Kidney glomerular epithelial cell (primary cell): ENCODE measurements at places on chromosomes 5 and 9.

DNA sequence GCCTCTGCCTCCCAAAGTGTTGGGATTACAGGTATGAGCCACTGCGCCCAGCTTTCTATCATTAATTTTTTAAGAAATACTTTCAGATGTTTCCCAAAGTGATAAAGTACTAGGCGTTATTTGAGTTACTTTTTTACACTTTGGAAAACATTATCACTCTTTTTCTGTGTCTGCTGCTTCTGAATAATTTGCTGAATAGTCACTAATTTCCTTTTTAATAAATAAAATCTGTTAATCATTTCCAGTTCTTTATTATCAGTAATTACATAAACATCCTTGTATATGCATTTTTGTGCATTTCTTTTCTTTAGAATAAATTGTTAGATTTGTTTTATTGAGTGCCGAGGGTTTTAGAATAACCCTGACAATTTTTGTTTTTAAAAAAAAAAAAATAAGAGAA, 48.6 kb downstream of the UHRF2 start:
- no peak for DNase-seq

DNA sequence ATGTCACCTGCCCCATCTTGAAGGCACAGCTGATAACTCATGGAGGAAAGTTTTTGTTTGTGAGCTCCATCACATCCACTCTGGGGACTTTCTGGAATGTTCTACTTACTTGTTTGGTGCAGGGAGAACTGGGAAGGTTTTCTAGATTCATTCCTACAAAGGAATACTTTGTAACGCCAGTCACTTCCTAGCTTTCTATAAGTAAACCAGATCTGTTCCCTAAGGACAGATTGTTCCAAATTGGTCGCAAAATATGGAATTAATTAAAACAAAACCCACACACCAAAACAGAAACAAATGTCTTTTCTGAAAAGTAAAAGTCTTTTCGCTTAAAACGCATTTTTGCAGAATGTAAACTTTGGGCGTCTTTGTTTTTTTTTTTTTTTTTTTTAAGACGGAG, 167.6 kb downstream of the PDZD2 start:
- DNase-seq: no peak

- DNase-seq: no peak
Measured at GRCh38 chr9:78903581-78903980, 606.7 kb downstream of the PSAT1 start.

DNA sequence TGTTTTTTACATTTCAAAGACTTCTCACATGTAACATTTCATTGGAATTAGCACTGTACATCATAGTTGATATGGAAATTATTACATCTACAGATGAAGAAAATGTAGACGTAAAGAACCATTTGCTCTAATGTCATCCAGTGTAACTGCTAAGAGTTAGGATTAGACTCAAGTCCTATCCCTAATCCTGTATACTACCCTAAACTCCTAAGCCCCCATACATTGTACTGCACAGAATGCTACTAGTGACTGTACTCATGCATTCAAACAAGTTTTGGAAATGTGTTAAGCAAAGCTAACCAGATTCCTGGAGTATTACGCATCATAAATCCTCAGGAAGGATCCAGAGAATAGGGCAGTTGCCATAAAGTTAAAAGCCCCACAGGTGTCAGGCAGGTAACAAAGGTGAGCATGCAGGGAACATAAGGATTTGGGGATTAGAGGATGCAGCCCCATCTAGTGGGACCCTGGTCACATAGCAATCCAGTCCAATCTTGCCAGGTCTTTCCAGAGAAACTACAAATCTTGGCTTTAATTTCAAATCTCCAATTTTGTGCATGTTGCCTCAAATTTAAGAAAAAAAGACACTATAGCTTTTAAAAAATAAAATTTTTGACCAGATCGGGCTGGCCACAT, 32.0 kb downstream of the HAVCR1 start:
- DNase-seq: peak; percentile 4

DNA sequence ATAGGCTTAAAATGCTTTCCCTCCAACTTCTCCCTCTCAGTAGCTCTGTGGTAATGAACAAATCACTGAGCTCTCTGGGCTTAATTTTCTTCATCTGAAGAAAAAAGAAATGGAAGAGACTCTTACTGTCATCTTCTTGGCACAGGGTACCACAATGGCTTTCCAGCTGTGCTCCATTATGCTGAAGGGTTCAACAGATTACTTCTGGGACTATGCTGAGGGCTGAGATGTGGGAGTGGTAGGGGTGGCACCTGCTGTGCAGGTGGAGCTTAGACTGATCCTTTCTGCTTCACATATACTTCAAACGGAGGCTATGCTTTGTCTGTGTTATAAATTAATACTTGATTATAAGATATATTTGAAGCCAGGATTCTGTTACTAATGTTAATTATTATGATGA, 840.2 kb upstream of the C9orf72 start:
- no peak for DNase-seq

GRCh38 chr9:101030086-101030391, 1.5 kb downstream of the PLPPR1 start:
- no peak for DNase-seq

- DNase-seq: peak; percentile 23
Measured at GRCh38 chr9:105245029-105245890, 809 bp downstream of the SLC44A1 start.
